NCI-H1105 (cell line): ENCODE measurements at places on chromosomes 5 and 9.

DNA sequence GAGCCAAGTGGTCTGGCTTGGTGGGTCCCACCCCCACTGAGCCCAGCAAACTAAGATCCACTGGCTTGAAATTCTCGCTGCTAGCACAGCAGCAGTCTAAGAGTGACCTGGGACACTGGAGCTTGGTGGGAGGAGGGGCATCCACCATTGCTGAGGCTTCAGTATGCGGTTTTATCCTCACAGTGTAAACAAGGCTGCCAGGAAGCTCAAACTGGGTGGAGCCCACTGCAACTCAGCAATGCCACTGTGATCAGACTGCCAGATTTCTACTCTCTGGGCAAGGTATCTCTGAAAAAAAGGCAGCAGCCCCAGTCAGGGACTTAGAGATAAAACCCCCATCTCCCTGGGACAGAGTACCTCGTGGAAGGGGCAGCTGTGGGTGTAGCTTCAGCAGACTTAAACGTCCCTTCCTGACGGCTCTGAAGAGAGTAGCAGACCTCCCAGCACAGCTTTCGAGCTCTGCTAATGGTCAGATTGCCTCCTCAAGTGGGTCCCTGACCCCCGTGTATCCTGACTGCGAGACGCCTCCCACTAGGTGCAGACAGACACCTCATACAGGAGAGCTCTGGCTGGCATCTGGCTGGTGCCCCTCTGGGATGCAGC is 18.2 kb upstream of the STK32A start:
- no peak for DNase-seq

GRCh38 chr5:78236046-78236445 is 58.5 kb downstream of the AP3B1 start:
- no peak for DNase-seq

- DNase-seq = no peak
Measured at GRCh38 chr5:155878991-155879575, 447.9 kb upstream of the SGCD start.

DNA sequence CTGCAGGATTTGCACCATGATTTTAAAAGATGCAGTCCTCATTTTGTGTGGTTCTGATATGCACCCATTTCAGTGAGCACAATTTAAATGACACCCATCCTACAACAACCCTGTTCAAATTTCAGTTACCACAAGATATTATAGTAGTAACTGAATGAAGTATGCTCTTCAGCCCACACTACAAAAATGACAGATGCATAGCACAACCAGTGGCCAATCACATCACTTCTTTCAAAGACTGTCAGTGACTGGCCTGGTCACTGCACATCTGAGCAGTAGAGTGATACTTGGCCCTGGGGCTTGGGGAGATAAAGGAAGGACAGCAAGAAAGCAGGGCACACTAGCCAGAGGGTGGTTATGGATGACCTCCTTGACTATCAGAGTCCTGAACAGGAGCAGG is 19.8 kb upstream of the IFNK start:
- no peak for DNase-seq

DNA sequence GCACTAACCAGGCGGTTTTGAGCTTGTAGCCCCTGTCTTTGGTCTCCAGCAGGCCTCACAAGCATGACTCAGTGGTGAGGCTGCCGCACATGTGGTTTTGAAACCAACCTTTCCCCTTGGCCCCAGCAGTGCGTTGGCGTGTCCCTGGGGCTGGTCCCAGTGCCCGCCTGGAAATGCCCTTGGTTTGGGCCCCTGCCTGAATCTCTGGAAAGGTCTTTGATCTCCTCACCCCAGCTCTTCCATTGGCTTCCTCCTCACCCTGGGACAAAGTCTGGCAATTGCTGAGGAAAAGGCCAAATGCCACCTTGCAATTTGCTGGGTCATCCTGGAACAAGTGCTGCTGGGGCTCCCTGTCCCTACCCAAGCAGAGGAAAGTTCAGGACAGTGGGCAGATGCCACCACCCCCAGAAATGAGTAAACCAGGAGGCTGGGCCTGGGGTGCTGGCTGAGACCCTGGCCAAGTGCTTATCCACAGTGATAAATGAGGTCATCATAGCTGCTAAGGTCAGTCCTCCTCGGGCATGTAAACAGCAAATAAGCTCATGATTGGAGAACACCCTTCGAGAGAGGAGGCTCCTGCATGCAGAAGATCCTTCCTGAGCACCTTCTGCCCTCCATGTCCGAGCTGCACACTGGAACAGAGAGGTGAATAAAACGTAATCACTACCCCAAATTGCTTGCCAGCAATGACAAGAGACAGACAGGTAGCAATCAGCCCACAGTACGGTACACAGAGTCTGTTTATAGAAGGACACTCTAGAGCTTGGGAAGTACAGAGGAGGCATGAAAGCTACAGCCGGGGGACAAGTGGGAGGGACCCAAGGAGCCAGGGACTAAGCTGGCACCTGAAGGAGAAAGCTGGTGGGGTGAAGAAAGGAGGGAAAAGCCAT is 98.9 kb upstream of the CPEB4 start:
- DNase-seq = no peak

GRCh38 chr5:57429513-57430120 is 53.0 kb downstream of the ACTBL2 start:
- DNase-seq = no peak

DNA sequence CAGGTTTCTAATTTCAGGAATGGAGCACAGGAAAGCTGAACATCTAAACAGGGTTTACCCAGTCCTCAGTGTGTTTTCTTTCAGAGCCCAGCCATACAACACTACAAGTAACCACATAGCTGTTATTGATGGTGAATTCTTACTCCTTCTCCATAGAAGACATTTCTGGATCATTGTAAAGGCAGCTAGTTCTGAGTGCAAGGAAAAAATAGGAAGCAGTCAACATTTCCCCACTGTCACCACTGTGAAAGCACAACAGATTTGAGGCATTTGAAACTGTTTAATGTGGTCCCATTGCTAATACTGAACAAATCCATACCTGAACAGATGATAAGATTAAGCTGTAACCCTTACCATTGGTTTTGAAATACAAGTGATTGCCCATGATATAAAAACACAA is 145.0 kb upstream of the PCA3 start:
- no peak for DNase-seq

DNA sequence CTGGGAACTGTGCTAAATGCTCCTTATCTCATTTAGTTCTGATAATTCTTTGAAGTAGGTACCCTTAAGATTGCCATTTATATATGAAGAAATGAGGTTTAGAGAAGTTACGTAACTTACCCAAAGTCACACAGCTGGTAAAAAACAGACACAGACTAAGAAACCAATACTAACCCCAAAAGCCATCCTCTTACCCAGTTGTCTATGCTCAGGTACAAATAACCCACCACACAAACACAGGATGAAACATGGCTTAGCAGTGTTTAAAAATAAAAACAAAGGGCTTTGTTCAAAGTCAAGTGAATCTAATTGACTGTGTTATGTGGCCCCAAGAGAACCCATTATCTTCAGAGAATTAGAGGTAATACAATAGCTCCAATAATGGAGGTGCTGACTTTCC is 37.0 kb upstream of the IL7R start:
- DNase-seq = no peak

GRCh38 chr5:88263349-88263748 is 5.3 kb downstream of the TMEM161B start:
- no peak for DNase-seq

GRCh38 chr5:162654661-162655405 is 587.3 kb downstream of the GABRG2 start:
- no peak for DNase-seq

DNA sequence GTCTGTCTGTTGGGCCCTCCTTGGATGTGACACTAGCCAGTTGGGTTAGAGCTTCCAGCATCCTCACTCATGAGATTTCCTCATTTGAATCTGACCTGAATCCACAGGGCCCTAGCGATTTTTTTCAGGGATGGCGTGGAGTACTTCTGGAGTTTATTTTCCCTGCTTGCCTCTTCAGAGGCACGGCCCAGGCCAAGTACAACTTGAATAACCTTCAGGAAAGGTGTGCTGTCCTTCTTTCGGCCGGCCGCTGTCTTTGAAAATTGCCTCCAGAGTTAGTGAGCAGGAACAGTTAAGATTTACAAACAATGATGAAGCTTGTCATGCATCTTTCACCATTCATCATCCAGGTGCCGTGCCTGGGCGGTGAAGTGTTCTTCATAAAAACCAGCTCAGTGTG is 49.5 kb upstream of the DMRT3 start:
- DNase-seq = no peak
